ENCODE measurements at places on chromosomes 2 and 18.
A peak's percentile ranks its signal among the peaks of the same experiment; 100 is the strongest.

DNA sequence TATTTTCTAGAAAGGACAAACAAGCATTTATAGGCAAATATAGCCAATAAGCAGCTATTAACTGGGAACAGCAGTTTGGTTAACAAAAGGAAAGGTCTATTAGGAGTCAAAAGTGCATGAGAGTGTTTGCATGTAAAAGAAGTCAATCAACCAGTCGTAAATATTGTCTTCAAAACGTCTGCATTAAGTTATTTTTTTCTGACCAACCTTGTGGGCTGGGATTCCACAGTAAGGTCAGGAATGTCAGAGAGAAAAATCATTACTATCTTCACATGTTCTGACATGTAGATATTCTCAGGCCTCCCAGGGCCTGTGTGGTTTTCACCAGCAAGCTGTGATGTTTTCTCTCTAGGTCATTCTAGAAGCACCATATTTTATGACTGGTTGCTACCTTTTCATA, 922.5 kb downstream of the SUCLG1 start:
- no peak for DNase-seq

DNA sequence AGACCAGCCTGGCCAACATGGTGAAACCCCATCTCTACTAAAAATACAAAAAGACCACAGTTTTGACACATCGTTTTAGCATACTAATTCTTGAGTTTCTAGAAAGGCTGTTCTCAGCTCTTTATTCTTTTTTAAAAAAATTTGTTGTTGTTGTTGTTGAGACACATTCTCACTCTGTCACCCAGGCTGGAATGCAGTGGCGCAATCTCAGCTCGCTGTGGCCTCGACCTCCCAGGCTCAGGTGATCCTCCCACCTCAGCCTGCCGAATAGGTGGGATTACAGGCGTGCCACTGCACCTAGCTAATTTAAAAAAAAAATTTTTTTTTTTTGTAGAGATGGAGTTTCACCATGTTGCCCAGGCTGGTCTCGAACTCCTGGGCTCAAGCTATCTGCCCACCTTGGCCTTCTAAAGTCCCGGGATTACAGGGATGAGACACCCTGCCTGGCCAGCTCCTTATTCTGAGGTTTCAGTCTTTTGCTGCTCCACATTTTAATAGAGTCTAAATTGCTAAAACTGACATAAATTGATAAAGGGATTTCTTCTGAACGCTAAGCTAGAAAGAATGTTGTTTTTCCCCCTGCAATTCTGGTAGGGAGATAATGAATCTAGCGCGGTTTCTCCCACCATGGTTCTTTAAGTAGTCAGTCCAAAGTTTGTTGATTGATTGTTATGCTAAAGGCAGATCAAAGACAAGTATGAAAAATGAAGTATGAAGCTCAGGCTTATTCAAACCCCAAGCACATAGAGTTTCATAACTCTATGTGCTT, 32.6 kb upstream of the CABLES1 start:
- DNase-seq, result no peak

GRCh38 chr2:210654091-210654490, 97.7 kb downstream of the CPS1 start:
- no peak for DNase-seq

GRCh38 chr2:28698545-28698944, 53.1 kb upstream of the PPP1CB start:
- no peak for DNase-seq

DNA sequence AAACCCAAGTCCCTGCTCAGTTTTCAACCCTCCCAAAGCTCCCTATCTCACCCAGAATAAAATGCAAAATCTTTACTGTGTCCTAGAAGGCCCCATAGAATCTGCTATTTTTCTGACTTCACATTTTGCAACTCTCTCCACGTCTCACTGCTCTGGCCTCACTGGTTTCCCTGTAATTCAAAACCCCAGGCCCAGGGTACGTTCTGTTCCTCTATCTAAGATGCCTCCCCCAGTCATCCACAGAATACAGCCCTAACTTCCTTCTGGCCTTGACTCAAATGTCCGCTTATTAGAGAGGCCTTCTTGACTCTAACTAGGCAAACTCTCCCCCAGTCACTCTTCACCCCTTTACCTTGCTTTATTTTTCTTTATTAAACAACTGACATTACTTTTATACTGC, 42.0 kb downstream of the FAM161A start:
- peak; percentile 40 for DNase-seq

- no peak for DNase-seq
These were observed 77.2 kb downstream of the TCF4 start for GRCh38 chr18:55510809-55511208.

- no peak for DNase-seq
These were observed 97.1 kb upstream of the HS6ST1 start for GRCh38 chr2:128415779-128416061.

- peak; percentile 31 for DNase-seq
These were observed 13.2 kb upstream of the SS18 start for GRCh38 chr18:26103579-26103978.

- peak; percentile 6 for DNase-seq
These were observed 214.2 kb downstream of the PTGR3 start for GRCh38 chr18:74994502-74995418.

GRCh38 chr18:78496079-78496478, 483.5 kb upstream of the SALL3 start:
- DNase-seq, result no peak

DNA sequence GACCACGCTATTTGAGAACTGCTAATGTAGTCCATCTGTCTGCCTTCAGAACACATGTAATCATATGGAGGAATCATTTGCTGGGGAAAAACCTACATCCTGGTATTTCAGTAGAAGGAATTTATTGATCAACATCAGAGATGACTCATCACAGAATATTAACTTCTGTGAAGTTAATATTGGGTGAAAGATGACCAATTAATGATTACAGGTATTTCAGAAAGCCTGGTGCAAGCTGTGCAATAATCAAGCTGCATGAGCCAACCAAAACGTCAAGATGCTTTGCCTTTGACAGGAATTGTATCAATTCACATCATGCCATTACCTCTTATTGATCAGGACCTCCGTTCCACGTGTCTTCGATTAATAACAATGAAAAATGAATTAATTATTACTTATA, 9.4 kb upstream of the SPATS2L start:
- DNase-seq, result no peak

GRCh38 chr2:236644502-236644911, 74.9 kb downstream of the ACKR3 start:
- no peak for DNase-seq

- no peak for DNase-seq
These were observed 234.4 kb downstream of the NDUFA10 start for GRCh38 chr2:239790721-239791120.

- no peak for DNase-seq
These were observed 166.6 kb downstream of the ACTR3 start for GRCh38 chr2:114056294-114057143.

GRCh38 chr2:143730155-143730952, 601.1 kb downstream of the ARHGAP15 start:
- peak; percentile 35 for DNase-seq

DNA sequence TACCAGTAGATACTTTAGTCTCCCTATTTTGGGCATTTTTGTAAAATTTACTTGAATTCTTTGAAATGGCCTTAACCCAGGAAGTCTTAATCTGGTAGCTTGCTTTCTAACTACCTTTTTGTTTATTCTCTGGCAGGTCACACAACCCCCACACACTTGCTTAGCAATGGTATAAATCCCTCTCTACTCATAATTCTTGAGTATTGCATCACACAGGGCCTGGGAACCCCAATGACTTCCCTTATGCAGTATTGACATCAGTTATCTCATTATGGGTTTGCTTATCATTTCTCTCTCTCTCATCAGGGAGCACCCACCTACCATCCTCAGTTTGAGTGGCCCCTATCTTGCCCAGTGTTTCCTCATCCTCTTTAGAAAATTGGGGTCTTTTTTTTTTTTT, 207.1 kb downstream of the KCNS3 start:
- DNase-seq, result no peak

- DNase-seq, result no peak
These were observed 11.3 kb downstream of the MC5R start for GRCh38 chr18:13835202-13835601.

- DNase-seq, result peak; percentile 79
These were observed 50.0 kb upstream of the HPCAL1 start for GRCh38 chr2:10252661-10253060.

DNA sequence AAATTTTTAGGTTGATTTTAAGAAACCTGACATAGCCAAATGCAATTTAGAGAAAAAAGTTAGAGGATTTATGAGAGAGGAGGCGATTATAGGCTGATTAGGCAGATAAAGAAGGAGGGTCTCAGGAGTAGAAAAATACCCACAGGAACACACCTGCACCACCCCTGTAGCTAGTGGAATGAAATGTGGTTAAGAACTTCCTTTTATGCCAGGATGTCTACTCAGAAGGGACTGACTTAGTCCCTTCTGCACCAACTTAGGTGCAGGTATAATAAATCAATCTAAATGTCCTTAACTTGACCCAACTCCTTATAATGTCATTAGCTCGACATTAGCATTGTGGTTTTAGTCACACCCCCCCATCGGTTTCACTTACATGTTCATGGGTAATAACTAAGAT, 1274.5 kb upstream of the TMEFF2 start:
- no peak for DNase-seq

- no peak for DNase-seq
These were observed 7.8 kb upstream of the CCDC141 start for GRCh38 chr2:179057737-179058136.

DNA sequence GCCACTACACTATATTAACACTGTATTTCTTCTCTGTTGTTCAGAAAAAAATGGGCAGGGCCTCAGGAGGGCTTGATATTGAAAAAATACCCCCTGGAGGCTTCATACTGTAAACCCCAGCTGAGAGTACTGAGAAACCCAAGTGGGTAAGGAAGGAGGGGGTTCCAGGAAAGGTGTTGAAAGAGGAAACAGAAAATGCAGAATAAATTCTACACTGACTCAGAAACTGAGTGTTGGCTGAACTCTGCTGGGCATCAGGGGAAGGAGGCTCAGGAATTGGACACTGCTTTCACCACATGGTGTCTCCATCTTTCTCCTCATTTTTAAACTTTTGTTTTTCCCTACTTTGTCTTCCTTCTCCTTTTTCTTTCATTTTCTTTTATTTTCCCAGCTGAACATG, 253.7 kb downstream of the DYM start:
- DNase-seq, result peak; percentile 44

DNA sequence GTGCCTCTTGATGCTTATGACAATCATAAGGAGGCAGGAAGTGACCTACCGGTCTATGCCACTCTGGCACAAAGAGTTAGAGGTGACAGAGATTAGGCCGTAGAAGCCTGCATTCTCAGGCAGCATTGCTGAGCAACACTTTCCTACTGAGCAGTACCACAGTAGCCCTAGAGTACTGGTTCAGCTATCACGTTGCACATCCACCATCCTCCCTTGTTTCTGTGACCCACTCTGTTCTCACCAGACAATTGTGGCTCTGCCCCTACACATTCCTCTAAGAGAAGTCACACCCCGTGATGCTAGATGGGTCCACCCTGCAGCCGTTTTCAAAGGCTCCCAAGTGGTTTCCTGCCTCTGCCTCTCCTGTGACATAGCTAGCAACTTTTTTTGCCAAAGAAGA, 22.6 kb upstream of the SUCLG1 start:
- no peak for DNase-seq

DNA sequence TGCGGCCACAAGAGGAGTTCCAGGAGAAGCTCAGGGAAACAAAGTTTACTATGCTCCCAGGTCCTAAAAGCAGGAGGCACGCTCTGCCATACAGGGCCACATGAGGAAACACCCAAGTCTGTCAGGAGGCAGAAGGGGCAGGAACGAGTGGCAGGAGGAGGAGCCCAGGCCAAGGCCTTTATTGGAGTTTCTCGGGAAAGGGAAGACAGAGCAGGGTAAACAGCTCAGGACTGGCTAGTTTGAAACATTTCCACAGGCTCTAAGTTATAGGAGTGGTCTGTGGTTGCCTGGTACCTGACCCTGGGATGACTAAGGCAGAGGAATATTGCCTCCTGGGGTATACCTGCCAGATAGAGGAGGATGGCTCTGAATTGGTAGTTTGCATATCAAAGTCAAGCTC, 3.7 kb upstream of the ZNF638 start:
- DNase-seq, result no peak

DNA sequence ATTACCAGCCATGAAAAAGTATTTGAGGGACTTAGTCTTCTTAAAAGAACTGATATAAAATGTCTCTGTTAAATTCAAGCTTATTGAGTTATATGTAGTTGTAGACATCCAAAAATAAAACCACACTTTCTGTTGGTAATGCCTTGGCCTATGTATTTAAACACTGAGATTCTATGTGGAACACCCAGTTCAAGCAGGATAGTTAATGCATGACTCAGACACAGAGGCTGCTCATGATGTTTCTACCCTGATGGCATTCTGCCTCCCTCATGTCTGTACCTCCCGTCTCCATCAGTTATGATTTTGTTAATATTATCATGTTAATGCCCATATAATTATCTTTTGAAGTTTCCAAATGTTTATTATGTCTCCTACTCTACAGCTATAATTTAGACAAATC, 164.5 kb downstream of the XIRP2 start:
- DNase-seq, result no peak

GRCh38 chr2:239630618-239631286, 229.9 kb upstream of the HDAC4 start:
- DNase-seq, result no peak

DNA sequence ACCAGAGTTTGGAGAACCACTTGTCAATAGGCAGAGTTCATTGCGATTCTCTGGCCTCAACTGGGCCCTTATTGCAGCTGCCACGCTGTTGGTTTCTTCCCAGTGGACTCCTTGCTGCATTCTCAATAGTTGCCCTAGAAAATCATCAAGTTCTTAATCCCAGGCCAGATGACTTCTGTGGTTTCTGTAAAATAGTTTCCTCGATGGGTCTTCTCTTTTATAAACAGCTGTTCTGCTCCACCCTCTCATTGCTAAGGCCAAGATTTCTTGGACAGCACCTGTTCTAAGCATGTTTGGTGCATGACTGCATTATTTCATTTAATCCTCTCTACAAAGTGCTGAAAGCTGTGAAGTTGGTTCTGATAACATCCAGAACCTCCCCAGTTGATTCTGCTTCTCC, 131.0 kb downstream of the BCL2L11 start:
- DNase-seq, result no peak

- no peak for DNase-seq
These were observed 21.6 kb downstream of the ASAP2 start for GRCh38 chr2:9228088-9228751.

Data from KBM-7 (cell line).